Psoas muscle (tissue), 8 donors: ENCODE measurements at places on chromosomes 11 and 22. TPM values are rescaled to one million over a fixed set of nuclear protein-coding genes. Genes with fewer than 3 reads are reported as not detected.

Gene OR4B1
- not detected for polyA plus RNA-seq

Gene MYBPC3
- polyA plus RNA-seq, result 0.07 TPM

Gene MYOD1
- 63.6 TPM for polyA plus RNA-seq

Gene GRM5
- polyA plus RNA-seq, result not detected

Gene OR51B4
- not detected for polyA plus RNA-seq

Gene POU2AF2
- 0.53 TPM for polyA plus RNA-seq

DNA sequence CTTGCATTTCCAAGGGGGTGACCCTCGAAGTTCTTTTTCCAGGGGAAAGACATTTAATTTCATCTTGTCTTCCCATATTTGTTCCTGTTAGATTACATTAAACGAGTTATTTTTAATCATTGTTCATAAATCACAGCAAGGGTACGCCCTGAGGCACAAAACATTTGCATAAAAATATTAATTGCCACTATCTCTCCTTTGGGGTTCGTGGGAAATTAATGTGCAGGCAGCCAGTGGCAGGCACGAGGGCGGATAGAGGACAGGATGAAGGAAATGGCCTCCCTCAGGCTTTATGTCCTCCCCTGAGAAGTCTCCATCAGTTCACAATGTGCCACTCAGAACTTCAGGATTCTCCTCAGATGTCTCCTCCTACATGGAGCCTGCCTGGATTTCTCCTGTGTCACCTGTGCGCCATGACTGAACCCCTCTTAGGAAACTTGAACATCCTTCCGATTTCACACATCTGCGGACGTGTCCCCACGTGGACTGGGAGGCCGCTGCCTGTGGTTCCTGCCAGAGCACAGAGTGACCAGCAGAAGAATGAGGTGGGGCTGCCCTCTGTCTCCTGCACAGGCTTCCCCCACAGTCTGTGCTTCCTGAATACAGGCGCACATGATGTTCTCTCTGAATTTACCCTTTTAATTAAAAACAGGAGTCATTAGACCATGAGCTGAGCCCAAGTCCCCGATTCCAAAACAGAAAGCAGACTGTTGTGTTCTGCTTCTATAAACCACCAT lies 1085.9 kb downstream of the TBC1D22A start:
- no peak for DNase-seq

GRCh38 chr22:19807161-19807913 lies 46.8 kb downstream of the TBX1 start:
- peak; percentile 35 for DNase-seq

- DNase-seq, result no peak
Measured at GRCh38 chr11:32779136-32779535, 15.3 kb downstream of the CCDC73 start.

DNA sequence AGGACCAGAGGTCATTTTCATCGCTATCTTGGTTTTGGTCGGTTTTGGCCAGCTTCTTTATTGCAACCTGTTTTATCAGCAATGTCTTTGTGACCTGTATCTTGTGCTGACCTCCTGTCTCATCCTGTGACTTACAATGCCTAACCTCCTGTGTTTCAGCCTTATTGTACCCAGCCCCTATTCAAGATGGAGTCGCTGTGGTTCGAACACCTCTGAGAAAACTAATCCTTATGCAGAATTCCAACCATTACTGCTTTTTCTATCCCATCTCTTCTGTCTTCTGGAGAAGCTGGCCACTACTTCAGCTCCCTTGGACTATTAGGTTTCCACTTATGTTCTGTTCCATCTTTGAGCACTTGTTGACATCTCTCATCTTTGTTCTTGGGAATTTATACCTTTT lies 62.6 kb downstream of the METTL15 start:
- DNase-seq, result no peak

GRCh38 chr11:94305146-94305545 lies 766 bp downstream of the IZUMO1R start:
- no peak for DNase-seq

- DNase-seq, result peak; percentile 28
Measured at GRCh38 chr22:44570476-44571445, 72.7 kb upstream of the RTL6 start.

DNA sequence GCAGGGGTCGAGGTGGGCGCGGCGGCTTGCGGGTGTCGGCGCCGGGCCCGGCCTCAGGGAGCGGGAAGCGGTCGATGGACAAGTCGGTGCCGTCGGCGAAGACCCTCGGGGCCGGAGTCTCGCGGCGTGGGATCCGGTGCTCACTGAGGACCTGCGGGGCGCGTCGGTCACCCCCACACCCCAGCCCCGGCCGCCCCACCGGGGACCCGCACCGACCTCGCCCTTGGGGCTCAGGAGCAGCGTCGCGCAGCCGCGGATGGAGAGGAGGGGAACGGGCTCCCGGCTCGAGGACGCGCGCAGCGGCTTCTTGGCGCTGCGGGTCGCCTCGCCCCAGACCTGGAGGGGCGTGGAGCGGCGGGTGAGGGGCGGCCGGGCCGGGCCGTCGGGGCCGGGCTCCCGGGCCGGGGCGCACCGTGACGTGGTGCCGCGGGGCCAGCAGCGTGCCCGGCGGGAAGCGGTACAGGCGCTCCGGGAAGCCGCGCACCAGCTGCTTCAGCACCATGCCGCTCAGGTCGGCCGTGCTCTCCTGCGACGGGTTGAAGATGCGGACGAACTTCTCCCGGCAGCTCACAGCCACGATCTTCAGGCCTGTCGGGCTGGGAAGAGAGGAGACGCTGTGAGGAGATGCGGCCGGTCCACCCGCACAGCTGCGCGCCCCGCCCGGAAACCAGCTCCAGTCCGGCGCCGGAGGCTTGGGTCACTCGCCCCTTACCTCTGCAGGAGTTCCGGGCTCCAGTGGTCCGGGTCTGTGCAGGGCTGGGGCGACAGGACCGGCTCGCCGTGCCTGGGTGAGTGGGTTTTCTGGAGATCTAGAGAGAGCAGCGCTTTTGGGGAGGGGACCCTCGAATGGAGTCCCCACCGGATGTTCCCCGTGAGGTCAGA lies 4.5 kb downstream of the LMNTD2 start:
- no peak for DNase-seq

- DNase-seq, result no peak
Measured at GRCh38 chr11:975827-976226, 50.2 kb downstream of the AP2A2 start.

- no peak for DNase-seq
Measured at GRCh38 chr11:35011389-35011788, 95.0 kb downstream of the PDHX start.

DNA sequence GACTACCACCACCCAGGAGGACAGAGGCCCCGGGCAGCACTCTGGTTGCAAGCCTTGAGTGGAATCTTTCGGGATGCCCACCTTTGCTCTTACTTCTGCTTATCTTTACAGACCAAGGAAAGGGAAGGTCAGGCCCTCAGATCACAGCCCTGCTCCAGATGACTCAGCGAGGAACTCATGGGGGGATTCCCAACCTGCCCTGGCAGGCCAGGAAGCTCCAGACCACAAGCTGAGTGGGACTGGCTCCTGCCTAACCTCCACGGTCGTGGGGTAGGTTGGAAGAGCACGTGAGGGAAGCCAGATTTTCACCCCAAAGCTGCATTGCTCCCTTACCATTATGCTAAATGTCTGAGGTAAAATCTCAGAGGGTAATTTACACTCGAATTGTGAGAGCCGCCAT lies 11.8 kb downstream of the TBC1D10A start:
- no peak for DNase-seq

- no peak for DNase-seq
Measured at GRCh38 chr11:103942646-103943045, 93.8 kb upstream of the DDI1 start.

DNA sequence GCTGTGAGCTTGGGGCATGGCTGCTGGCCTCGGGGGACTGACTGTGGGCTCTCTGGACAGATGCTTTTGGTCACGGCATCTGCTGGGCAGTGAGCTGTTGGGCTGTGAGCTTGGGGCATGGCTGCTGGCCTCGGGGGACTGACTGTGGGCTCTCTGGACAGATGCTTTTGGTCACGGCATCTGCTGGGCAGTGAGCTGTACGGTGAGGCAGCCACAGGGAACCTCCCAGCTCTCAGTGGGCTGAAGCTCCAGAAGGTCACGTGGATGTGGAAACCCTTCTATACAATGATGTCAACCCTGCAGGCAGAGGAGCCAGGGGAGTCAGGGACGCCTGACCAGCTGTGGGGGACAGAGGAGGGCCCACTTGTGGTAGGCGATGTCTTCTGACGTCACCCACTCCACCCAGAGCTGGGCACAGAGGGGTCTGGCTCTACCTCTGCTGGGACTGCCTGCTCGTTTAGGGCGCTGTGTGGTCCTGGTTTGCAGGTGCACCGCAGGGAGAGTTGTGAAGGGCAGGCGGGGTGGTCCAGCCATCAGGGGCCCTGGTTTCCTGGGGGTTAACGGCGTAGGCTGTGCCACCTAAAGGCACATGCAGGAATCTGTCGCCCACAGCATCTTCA lies 1331.3 kb downstream of the BRD1 start:
- DNase-seq, result peak; percentile 10

GRCh38 chr11:125057693-125058016 lies 5.5 kb upstream of the SLC37A2 start:
- DNase-seq, result peak; percentile 38

DNA sequence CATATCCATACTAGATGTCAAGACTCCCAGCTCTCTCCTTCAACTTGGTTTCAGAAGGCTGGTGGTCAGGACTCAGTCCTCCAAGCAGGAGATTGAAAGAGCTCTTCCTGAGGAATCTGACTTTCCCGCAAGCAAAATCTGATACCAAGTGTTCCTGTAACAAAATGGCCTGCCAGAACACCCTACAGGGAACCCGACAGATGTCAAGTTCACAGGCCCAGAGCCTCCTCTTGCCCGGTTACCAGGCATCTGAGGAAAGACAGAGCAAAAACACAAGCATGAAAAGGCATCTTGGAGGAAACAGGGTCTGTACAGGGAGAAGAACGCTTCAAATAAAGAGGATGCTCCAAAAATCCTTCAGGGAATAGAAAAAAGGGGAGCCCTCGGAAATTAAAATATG lies 8.7 kb upstream of the KCNJ5 start:
- DNase-seq, result no peak

DNA sequence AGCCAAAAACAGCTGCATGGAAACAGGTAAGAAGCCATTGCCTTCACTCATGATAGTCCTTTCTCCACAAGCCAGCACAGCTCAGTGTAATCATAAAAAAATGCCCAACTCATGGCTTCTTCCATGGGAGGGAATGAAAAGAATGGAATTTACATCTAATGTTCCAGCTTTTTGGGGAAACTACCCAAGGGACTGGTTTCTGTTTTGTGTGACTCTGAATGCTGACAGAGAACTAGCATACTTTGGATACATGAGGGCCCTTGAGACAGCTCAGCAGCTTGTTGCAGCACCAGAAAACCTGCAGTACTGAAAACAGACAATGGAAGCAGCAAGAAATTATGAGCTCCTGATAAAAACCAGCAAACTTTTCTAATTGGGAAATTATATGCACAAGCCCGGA lies 24.2 kb upstream of the HORMAD2 start:
- DNase-seq, result no peak

DNA sequence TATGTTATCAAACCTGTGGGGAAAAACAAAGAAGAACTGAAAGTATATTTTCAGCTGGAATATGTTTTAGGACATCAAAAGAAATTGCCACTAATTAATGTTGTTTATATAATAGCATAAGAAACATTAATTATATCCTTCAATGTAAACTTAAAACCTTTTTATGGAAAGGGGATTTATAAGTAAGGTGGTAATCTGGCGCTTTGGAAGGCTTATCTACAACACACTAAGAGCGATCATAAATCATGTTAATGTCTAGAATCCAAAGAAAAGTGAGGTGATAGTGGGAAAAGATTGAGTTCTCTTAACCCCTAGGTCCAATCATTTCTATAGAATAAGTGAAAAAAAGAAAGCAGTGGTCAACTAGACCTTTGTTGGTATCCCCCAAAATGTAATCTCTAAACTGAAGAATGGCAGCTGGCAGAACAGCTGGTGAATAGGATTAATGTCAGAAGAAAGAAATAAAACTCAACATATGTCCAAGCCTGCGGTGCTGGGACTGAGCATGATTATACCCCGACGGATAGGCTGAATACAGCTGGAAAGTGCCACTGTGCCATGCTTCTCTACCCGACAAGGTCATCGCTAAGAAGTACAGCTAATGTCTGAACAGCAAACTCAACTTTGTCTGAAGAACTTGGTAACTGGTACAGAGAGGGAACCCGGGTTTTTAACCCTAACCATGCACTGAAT lies 64.0 kb downstream of the SOX6 start:
- DNase-seq, result no peak

- DNase-seq, result no peak
Measured at GRCh38 chr11:61639816-61640443, 40.3 kb upstream of the DAGLA start.

DNA sequence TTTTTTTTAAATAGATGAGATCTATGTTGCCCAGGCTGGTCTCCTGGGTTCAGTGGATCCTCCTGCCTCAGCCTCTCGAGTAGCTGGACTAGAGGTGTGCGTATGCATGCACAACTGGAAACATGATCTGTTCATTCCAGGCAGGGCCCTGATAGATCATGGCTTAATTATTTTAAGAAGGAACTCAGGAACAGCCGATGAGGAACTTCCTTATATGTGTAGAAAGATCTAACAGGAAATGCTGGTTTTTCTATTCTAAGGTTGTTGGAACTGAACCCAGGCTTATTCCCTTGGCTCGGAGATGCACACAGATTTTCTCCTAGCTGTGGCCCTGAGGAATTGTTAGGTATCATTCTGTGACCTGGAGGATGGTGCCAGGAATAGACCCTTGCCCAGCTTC lies 32.4 kb downstream of the SPECC1L start:
- DNase-seq, result no peak

DNA sequence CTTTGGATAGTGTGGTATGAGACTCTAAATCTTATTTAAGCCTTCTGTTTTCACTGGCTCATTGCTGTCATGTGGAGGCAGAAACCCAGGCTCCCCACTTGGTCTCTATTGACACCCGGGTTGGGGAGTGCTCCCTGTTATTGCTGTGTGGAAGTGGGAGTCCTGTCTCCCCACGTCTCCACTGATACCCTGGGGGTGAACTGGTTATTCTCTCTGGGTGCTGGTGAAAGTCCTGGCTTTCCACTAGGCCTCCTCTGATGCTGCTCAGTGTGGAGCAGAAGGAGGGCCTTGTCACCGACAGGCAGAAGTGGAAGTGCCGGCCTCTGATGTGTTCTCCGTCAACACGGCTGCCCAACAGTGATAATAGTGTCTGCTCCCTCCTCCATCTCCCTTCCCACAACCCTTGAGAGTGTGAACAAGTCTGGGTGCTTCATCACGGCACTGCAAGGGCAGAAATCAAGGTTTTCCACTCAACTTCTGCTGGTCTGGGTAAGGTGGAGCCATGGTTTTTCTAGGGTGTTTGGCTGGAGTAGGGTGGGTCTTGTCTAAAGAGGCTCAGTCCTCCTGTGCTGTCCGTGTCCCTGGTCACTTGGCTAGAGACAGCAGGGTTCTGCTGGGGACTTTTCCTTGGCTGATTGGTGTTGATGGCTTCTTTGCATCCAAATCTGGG lies 240.7 kb upstream of the B3GAT1 start:
- no peak for DNase-seq

DNA sequence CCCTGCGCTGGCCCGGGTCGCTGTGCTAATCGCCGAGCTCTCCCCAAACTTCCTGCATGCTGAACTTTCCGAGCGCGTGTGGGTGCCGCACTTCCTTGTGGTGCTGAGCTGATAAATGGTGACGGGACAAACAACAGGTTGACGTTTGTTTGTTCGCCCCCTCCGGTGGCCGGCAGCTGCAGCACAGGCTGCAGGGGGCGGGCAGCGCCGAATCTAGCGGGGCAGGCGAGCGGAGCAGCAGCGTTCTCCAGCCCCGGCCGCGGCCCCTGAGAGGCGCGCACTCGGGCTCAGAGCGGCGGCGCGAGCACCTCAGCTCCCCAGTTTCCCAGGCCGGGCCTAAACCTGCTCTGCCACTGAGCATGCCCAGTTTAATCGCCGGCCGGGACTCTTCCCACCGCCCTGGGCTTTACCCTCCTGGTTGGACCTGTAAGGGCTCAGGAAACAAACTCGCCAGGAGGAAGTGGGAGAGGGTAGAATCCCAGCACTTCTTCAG lies at the start of gene PDGFD:
TSS of gene PDGFD (minus strand) at position 120 of the 493 bp plus-strand sequence.
- peak; percentile 62 for DNase-seq

- DNase-seq, result no peak
Measured at GRCh38 chr11:128022007-128022368, 565.4 kb downstream of the ETS1 start.
